ENCODE measurements at places on chromosomes 5 and 9. TPM values are rescaled to one million over a fixed set of nuclear protein-coding genes. Genes with fewer than 3 reads are reported as not detected.

The ANP32B gene
- total RNA-seq = 316 TPM

The CSNK1G3 gene
- 17.9 TPM for total RNA-seq

The MTREX gene
- 36.2 TPM for total RNA-seq

The EMB gene
- total RNA-seq = 6.4 TPM

The PCDHA13 gene
- total RNA-seq = not detected

The HDAC3 gene
- total RNA-seq = 47.2 TPM

The CER1 gene
- not detected for total RNA-seq

The TMEM252 gene
- total RNA-seq = not detected

The PCDHB15 gene
- not detected for total RNA-seq

The SLC36A2 gene
- total RNA-seq = not detected

The TMEM167A gene
- 77.7 TPM for total RNA-seq

The UNC5A gene
- total RNA-seq = 0.61 TPM

The GAPT gene
- total RNA-seq = not detected

The FGF10 gene
- total RNA-seq = not detected

The BTNL8 gene
- total RNA-seq = not detected

All from A549 treated with Mapracorat at 1 μM for 4 hours (cell line).